NCI-H2107 (cell line): ENCODE measurements at places on chromosomes 3 and 15.

GRCh38 chr3:192884777-192885773 is 32.6 kb downstream of the MB21D2 start:
- DNase-seq = no peak

GRCh38 chr3:16239780-16240179 is 25.0 kb downstream of the DPH3 start:
- DNase-seq = no peak

DNA sequence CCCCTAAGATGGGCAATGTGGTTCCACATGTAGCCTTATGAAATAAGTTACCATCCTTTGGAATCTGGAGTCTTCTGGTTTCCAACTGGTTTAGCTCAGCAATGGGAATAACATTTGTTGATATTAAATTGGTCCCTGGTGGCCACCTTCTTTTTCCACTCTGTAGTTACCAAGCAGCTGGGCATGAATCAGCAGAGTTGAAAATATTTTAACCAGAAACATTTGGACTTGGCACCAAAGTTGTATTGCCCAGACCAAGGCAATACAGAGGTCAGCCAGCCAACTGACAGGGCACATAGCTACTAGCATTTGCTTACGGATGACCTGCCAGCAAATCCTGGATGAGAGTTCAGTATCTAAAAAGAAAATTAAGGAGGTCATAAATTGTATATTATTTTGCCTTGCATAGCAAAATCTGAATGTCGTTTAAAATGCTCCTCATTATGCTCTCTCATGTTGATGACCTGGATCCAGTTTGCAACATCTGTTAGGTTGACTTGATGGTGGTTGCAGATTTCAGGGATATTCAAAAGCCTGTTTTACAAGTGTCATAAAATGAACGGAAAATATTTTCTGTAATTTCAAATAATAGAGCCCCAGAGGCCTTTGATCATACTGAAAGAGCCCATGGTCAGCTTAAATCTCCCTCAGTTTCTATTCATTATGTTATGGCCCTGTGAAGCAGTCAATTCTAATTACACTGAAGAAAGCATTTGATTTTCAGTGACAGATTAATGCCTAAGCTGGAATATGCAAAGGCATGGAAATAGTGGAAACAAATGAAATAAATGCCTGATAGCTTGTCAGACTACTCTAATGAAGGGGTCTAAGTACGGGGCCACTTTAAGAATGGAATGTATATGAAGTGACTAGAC is 54.6 kb downstream of the PPM1L start:
- DNase-seq = no peak

DNA sequence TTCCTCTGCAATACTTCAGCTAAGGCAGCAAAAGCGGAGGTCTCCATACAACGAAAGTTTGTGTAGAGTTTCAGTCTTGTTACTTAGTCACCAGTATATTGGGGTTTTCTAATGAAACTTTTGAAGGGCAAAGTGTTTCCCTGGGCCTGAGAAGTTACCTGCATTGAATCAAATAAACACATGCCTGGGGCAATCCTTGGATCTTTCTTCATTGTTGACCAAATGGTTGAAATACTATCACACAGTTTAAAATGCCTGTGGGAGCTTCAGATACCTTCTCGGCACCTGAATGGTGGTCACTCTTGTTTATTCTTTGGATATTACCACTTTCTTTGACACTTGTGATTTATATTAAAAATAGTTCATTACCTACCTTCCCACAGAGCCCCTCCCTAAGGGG is 988 bp upstream of the CHSY1 start:
- DNase-seq = no peak

DNA sequence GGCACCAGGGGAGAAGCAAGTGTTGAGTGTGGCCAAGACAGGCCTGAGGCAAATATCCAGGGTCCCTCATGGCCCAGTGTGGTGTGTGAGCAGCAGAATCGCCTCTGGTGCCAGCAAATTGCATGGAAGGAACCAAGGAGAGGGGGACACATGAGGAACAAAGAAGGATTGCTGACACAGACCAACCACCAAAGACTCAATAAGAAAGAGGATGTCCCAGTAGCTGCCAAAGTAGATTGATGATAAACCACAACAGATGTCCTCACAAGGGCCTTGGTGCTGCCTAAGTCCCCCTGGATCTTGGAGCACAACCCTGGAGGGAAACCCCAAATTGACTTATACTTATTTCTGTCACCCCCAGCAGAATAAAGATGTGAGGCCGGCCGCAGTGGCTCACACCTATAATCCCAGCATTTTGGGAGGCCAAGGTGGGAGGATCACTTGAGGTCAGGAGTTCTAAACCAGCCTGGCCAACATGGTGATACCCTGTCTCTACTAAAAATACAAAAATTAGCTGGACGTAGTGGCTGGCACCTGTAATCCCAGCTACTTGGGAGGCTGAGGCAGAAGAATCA is 10.6 kb downstream of the SRGAP3 start:
- DNase-seq = no peak

GRCh38 chr15:85581495-85581894 is 201.1 kb downstream of the AKAP13 start:
- DNase-seq = no peak

GRCh38 chr3:72270072-72270681 is 485.2 kb upstream of the PROK2 start:
- DNase-seq = no peak

GRCh38 chr3:10164546-10165393 is at the start of gene IRAK2:
Gene IRAK2 (plus strand): TSS chr3:10164919. CDS start chr3:10164955, 36 bp downstream.
- DNase-seq = no peak

DNA sequence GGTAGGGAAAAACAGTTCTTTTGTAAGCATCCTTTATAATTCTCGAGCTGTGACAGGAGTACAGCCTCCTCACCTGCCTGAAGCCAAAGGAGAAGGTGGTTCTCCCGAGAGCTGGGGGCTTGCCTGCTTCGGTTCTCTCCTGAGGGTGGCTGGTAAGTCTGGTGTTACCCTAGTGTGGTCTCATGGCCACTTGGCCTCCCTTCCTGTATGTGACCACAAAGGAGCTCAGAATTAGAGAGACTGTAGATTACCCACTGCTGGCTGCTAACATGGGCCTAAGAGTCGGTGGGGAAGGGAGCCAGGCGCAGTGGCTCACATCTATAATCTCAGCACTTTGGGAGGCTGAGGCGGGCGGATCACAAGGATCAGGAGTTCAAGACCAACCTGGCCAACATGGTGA is 12.6 kb downstream of the PDHB start:
- no peak for DNase-seq

DNA sequence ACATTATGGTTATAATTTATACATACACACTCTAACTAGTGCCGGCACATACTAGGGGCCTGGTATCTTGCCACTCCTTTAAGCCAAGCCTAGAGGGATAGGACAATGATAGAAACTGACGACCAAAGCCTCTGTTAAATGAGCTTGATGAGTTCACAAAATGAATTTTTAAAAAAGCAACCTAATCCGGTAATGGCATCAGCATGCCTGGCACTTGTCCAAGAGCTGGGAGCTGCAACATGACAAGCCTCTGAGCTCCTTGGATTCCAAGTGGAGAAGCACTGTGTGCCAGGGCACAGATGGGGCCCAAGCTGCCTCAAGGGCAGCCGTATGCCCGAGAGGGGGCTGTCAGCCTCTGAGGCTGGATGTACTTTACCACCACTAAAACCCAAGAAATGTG is 9.7 kb downstream of the ETV5 start:
- DNase-seq = peak; percentile 18

DNA sequence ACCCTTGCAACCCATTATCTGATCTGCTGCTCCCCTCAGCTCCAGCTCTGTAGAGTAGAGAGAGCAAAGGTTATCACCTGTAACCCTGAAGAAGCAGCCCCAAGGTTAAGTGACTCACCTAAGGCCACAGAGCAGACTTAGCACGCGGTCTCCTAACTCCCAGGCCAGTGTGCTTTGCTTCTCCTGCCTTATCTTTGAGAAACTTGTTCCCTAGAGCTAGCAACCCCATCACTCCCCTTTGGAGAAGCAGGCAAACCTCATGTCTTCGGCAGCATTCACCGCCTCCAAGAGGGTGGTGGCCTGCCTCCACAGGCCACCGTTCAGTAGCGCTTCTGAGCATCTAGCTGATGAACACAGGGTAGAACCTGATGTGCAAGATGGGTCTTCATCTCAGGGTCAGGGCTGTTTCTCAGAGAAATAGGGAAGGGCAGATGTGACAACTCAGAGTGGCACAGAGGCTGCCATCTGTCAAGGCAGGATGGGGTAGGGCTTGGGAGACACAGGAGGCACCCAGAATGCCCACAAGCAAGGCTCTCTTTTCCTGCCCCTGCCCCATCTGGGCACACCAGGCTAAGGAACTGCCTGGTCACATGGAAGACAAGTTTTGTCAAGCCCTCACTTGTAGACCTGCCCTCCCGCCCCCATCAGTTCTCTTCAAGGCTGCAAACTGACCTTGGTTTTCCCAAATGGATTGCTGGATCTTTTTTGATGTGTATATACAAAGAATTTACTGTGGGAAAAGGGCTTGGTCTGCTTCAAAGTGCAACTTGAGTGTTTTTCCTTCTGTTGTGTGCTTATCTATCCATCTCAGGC is 34.9 kb upstream of the CLK3 start:
- no peak for DNase-seq

GRCh38 chr15:32683906-32684584 is 33.8 kb upstream of the GREM1 start:
- DNase-seq = no peak

DNA sequence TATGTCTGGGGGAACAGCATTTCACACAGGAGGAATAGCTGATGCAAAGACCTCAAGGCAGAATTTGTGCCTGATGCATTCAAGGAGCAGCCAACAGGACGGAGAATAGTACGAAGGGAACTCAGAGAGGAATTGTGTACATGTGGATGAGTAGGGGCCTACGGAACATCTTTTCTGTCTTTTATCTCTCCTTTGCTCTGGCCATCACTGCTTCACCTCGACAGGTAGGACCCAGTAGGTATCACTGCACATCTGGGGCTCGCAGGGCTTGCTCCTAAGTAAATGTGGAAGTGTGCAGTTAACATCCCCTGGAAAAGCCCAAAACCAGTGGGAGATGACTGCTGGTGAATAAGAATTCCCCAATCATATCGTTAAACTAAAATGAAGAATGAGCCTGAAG is 56.4 kb upstream of the POU1F1 start:
- no peak for DNase-seq

DNA sequence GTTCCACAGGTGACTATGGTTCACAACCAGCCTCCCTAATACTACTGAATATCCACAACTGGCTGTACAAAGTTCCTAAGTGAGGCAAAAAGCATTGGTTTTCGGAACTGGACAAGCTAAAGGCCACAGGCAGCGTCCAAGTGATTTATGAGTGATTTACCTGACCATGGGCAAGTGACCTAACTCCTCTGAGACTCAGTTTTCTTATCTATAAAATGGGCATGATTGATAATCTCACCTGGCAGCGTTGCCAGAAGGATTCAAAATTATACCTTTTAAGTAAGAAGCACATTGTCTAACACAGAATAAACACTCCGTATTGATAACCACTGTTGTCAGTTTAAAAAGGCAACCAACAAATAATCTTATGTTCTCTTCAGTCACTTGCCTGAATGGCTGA is 29.8 kb downstream of the ADAMTS9 start:
- no peak for DNase-seq

DNA sequence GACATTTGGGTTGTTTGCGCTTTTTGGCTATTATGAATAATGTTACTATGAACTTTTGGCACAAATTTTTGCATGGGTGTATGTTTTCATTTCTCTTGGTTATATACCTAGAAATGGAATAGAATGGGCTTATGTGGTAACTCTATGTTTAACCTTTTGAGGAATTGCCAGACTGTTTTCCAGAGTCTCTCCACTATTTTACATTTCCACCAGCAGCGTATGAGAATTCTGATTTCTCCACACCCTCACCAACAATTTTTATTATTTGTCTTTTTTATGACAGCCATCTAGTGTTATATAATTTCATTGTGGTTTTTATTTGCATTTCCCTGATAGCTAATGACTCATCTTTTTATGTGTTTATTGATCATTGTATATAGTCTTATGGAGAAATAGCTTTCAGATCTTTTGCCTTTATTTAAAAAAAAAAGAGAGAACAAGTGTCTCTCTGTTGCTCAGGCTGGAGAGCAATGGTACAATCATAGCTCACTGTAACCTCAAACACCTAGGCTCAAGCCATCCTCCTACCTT is 247.2 kb downstream of the OPA1 start:
- no peak for DNase-seq

DNA sequence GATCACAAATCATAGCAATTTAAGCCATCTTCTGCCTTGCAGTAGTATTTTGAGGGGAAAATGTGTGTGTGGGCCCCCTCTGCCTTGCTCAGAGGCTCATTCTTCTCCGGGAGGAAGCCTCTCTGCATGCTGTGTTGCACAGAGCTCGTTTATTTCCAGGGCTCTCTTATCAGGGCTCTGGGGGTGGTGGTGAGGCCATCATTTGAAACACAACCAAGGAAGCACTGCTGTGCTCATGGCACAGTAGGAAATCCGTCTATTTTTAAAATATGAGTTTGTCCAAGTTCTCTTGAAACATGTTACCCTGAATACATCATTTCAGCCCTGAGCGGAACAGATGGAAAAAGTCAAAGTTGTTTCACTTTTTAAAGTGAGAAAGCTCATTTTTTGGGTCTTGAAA is 369.0 kb upstream of the CFAP20DC start:
- DNase-seq = no peak

GRCh38 chr3:167346171-167346570 is 33.9 kb downstream of the ZBBX start:
- no peak for DNase-seq

DNA sequence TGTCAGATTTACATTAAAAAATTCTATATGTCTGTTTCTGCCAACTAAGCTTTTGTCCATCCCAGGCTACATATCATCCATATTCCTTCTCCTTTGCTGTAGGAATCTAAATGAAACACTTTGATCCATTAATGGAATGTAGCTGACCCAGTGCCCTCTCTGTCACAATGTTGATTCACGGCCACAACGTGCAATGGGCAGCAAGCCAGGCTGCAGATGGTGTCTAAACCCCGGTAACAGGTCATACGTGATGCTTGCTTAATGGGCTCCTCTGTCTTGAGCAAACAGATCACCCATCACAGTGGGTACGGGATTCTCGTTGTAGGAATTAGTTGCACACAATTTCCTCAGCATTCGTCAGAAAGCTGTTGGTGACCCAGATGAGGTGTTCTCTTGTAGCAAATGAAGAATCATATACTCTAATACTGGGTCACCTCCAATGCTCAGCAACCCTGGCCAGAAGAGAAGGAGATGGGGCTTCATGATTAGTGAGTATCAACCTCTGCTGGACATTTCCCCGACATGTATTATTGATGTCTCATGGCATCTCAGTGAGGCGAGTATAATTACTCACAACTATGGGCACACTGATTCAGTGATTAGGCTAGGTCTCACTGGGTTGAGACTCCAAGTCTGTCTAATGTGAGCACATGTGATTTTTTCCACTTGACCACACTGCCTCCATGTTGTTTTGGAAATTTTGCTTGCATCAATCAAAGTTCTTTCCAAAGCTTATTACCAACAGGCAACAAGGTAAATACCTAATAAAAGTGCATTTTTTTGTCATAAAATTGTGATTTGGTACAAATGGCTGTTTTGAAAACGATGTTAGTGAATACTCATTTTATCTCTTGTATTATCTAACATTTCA is 12.9 kb upstream of the DCBLD2 start:
- DNase-seq = no peak

DNA sequence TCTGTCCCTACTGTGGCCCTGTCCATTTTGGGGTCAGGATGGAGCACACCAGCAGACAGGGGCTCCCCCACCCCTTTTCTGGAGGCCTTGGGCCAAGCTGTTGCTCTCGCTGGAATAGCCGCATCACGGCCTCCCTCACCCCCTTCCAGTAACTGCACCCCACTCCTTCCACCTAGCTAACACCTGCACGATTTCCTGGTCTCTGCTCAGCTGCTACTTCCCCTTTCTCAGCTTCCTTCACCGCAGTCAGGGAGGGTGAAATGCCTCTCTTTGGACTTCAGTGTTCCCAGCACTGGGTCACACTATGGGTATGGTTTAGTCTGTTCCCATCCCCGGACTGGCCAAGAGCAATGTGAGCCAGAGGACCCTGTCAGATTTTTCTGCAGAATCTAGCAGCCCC is 400.2 kb downstream of the MCTP2 start:
- no peak for DNase-seq
